Brain (organoid and tissue), 16 donors: ENCODE measurements at places on chromosomes 3 and 15.

DNA sequence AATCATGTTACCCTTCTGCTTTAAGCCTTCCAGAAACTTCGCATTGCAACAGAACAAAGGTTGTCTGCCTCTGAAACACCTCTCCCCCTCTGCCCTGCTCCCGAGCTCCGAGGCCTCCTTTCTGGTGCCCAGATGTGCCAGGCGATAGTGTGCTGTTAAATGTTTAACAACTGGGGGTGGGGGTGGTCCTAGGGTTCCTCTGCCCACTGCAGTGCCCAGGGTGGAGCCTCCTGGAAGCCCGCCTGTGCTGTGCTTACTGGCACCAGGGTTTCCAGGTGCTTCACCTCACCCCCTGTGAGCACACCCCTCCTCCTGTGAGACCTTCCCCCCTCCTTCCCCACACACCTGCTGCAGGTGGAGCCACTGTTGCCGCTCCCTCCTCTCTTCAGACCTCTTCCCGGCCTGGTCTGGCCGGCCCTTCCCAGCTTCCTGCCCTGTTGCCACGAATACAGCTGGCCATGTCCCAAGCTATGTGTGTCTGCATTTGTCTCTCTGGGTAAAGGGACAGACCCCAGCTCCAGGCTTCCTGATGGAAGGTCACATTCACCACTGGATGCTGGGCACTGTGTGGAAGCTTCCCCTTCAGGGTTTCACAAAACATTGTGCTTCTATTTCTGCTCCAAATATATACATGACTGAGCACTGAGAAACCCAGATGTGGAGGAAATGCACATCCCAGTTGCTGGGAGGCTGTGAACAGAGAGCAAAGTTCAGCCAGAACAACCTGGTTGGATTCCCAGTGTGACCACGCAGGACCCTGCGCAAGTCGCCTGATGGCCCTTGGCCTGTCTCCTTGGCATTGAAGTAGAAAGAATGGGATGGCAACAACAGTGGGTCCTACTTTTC lies 37.2 kb downstream of the MGLL start:
- no peak for DNase-seq

GRCh38 chr15:65069779-65070546 lies 2.2 kb upstream of the RASL12 start:
- no peak for DNase-seq

- no peak for DNase-seq
Observed at GRCh38 chr3:128486205-128486628, 6.8 kb downstream of the GATA2 start.

GRCh38 chr3:150296123-150296735 lies 111.9 kb upstream of the TSC22D2 start:
- no peak for DNase-seq

GRCh38 chr3:14481018-14481645 lies 59.0 kb downstream of the GRIP2 start:
- DNase-seq = no peak

GRCh38 chr15:58588096-58588495 lies 156.3 kb downstream of the LIPC start:
- DNase-seq = no peak

DNA sequence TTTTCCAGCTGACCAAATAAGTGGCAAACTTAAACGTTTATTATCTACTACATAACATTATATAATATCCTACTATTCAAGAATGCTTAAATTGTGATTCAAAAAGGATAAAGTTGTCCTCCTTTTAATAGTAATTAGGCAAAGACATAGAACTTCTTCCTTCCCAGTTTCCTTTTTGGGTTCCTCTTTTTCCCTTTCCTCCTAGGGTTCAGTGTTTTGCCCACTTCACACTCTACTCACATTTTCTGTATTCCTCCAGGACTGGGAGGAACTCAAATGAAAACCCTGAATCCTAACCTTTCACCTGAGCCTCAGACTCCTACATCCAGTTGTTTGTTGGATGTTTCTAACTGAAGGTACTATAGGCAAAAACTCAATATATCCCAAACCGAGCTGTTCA lies 132.5 kb downstream of the PEAK1 start:
- no peak for DNase-seq

DNA sequence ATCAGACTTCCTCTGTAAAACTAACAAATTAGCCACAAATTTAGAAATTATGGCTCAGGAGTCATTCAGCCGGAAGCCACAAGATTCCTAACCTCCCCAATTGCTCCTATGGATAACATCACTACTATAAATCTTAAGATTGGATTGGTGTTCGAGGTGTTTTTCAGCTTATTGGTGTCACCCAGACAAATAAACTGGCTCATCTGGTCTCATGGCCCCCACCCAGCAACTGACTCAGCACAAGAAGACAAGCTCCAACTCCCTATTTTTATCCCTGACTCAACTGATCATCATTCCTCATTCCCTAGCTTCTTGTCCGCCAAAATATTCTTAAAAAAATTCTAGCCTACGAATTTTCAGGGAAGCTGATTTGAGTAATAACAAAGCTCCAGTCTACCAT lies 135.1 kb upstream of the STRIT1 start:
- DNase-seq = no peak

DNA sequence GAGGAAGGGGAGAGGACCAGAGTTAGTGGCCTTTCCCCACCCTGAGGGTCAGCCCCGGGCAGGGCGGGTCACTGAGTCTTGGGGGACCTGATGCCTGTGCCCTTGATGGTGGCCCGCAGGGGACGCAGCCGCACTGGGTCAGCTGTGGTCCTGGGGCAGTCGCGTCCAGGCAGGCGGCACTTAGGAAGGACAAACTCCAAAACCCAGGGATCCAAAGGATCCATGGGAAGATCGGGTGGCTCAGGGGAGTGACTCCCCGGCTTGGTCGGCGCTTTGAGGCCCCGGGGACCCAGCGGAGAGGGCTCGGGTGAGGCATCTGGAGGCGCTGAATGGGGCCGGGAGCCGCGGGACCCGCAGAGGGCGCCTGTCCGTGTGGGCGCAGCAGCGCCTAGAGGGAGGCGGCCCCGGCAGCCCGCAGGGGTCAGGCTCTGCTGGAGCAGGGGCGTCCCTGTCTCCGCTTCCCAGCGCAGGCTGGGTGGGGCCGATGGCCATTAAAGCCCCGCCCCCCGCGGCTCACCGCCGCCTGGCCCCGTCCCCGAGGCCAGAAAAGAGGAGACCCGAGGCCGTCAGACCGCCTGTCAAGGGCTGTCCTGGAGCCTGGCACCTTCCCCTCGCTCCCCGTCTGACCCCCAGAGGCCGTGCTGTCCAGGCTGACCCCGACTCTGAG lies 17.5 kb downstream of the CIDEC start:
- peak; percentile 27 for DNase-seq

- no peak for DNase-seq
Observed at GRCh38 chr3:73041537-73041936, 19.9 kb upstream of the EBLN2 start.

- peak; percentile 37 for DNase-seq
Observed at GRCh38 chr3:98788651-98789050, 25.5 kb downstream of the ST3GAL6 start.

DNA sequence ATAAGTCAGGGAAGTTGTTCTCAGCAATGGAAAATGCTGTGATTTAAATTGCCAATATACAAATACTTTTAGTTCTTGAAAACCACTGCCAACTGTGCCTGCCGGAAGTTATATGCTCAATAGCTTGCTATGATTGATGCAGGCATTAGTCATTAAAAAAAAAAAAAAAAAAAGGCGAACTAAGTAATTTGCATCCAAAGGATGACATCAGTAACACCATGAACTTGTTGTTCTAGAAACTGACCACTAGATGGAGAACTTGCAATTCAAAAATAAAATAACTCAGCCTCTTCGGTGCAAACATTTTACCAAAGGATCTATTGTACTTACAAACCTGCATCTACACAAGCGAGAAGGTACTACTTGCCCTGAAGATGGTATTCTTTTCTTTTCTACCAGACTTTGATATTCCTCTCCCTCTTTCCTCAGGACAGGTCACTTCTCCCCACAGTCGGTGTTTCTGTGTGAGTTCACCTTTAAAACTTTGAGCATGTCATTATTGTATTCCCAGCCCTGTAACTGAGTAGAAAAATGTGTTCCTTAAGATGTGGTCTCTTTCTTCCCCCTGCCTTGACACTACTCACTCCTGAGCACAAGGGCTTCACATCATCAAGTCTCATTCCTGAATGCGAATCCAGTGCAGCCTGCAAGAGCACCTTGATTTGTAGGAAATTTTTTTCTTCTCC lies 115.0 kb upstream of the VEPH1 start:
- DNase-seq = peak; percentile 70
